ENCODE measurements at places on chromosomes 6 and 20.

GRCh38 chr20:16771213-16771612 lies 23.1 kb downstream of the OTOR start:
- no peak for DNase-seq

DNA sequence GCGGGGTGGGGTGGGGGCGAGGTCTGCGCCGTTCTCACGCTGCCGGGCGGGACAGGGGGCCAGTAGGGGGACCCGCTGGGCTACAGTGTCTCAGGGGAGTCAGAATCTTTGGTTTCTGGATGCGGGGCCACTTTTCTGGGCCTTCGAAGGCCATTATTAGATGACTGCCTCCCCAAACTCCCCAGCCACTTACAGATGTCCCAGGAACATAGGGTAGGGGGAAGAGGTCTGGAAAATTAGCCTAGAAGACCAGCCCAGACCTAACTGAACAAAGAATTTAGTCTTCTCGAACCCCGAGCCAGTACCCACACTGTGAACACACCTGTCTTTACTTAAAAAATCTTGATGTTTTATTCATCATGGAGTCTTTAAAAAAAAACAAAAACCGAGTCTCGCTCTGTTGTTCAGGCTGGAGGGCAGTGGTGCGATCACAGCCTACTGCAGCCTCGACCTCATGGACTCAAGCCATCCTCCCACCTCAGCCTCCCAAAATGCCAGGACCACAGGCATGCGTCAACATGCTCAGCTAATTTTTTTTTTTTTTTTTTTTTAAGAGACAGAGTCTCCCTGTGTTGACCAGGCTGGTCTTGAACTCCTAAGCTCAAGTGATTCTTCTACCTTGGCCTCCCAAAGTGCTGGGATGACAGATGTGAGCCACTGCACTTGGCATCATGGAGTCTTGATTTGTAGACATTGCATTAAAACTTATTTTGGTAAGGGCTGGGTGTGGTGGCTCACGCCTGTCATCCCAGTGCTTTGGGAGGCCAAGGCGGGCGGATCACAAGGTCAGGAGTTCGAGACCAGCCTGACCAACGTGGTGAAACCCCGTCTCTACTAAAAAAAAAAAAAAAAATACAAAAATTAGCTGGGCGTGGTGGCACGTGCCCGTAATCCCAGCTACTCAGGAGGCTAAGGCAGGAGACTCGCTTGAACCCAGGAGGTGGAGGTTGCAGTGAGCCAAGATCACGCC lies 3.3 kb upstream of the SLC29A1 start:
- no peak for DNase-seq

GRCh38 chr20:56121850-56122249 lies 116.5 kb upstream of the CBLN4 start:
- DNase-seq: no peak

DNA sequence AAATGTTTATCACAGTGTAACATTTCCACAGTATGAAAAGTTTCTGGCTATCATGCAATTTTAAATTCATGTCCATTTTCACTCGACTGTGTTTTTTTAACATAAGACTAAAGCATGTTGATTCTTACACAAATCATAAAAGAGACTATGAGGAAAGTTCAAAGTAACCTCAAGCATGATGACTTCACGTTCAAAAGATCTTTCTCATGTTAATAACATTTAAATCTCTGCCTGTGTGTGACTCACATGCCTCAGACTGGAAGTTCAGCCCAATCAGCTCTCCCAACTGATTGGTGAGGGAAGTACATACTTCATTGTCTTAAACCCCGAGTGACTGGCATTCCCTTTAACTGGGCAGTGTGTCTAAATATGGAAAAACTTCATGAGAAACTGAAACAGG lies 37.4 kb downstream of the ATXN1 start:
- no peak for DNase-seq

GRCh38 chr6:75751443-75751842 lies 2.4 kb downstream of the MYO6 start:
- DNase-seq: no peak

DNA sequence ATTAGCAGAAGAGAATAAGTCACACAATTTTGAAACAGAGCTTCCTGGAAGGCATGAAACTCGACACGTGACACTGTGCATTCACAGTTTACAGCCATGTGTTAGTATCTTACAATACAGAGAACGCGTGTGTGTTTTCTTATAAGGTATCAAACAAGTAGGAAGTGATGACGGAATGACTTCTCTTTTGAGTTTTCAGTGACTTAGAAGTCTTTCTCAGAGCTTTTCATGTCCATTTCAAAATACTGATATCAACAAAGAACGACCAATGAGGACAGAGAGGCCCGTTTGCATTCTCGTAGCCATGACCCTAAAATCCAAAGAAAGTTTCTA lies 36.6 kb upstream of the DUSP22 start:
- DNase-seq: no peak

DNA sequence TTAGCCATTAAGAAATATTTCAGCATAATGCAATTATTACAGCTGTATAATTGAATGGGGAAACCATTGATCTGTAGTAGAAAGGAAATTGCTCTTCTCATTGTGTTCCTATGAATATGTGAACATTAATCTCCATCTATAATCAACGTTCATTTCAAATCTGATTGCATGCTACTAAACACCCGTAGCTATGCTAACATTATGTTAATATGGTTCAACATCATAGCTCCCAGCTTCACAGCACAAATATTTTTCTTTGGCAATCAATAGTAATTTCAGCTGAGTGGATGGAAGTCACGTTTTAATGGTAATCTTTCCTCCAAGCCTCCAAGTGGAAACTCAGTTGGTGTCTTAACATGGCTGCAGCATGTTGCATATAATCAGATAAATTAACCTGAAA lies 454.4 kb downstream of the MAFB start:
- no peak for DNase-seq

DNA sequence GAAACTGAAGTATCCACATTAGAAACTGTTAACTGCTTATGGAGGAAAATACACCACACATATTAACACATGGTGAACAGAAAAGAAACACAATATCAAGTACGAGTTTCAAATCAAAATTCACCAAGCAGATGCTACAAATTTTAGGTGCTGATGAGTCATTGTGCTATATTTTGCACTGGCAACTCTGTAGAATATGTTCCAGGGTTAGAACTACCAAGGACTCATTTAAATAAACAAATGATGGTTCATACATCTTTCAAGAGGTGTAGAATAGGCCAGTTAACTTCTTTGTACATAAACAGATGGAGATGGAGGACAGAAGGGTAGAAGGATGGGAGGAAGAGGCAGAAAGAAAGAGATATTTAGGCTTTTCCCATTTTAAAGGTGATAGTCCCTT lies 184.9 kb downstream of the ARHGAP18 start:
- DNase-seq: no peak

GRCh38 chr20:60937585-60937984 lies 314.5 kb upstream of the CDH4 start:
- DNase-seq: no peak

DNA sequence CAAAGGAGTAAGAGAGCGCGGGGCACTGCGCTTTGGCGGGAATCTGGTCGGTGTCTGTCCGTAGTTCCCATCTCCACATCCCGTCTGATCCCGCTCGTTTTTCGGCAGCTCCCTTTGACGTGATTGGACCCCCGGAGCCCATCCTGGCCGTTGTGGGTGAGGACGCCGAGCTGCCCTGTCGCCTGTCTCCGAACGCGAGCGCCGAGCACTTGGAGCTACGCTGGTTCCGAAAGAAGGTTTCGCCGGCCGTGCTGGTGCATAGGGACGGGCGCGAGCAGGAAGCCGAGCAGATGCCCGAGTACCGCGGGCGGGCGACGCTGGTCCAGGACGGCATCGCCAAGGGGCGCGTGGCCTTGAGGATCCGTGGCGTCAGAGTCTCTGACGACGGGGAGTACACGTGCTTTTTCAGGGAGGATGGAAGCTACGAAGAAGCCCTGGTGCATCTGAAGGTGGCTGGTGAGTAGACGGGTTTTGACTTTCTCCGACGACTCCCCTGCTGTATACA lies 1.4 kb downstream of the BTN1A1 start:
- DNase-seq: no peak

DNA sequence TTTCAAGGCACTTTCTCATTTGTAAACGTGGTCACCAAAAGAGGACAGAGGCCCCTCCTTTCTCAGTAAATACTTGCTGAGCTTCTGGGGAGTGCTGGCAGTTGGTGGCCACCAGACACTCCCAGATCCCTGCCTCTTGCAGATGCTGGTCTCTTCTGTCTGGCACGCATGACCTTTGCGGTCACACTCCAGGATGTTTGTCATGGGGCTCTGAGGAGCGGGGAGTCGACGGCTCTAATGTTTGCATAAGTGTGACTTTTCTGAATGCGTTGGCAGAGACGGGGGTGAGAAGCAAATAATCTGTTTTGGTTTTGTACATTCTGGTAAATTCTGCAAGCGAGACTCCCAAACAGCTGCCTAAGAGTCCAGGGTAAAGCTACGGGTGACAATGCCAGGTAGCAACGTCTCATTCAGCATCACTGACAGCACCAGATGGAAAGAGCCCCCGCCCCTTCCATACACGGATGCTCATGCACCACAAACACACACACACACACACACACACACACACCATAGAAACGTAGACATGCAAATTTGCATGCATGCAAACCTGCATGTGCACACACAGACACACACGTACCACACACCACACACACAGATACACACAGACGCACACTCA lies 101.1 kb downstream of the YTHDF1 start:
- DNase-seq: no peak

GRCh38 chr6:25706314-25707014 lies 48.1 kb upstream of the SLC17A4 start:
- DNase-seq: no peak

GRCh38 chr6:132122871-132123270 lies 171.7 kb upstream of the CCN2 start:
- no peak for DNase-seq

GRCh38 chr6:6565069-6565468 lies 23.5 kb upstream of the LY86 start:
- DNase-seq: peak; percentile 88

DNA sequence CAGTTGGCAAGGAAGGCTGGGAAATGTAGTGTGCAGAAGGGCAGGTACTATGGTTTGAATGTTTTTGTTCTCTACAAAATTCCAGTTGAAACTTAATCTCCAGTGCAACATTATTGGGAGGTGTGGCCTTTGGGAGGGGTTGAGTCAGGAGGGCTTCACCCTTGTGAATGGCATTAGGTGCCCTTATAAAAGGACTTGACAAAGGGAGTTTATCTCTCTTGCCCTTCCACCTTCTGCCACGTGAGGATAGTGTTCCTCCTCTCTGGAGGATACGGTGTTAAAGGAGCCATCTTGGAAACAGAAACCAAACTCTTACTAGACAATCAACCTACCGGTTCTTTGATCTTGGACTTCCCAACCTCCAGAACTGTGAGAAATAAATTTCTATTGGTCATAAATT lies 82.2 kb upstream of the LRFN2 start:
- DNase-seq: no peak

DNA sequence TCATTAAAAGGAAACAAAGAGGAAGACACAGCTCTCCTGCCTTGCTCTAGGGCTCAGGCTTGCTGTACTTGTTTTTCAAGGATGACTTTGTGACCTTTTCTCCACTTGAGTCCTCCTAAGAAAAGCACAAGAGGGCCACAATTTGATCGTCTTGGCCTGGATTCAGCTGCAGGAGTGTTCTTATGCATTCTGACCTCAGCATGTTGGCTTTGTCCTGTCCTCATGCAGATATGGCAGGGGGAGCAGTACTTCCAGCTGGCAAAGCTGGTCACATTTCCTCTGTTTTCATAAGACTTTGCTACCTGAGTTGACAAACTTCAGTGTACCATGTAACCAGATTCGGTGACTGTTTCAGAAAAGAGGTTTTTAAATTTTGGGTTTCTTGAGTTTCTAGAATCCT lies 30.8 kb downstream of the KDM1B start:
- DNase-seq: peak; percentile 51

DNA sequence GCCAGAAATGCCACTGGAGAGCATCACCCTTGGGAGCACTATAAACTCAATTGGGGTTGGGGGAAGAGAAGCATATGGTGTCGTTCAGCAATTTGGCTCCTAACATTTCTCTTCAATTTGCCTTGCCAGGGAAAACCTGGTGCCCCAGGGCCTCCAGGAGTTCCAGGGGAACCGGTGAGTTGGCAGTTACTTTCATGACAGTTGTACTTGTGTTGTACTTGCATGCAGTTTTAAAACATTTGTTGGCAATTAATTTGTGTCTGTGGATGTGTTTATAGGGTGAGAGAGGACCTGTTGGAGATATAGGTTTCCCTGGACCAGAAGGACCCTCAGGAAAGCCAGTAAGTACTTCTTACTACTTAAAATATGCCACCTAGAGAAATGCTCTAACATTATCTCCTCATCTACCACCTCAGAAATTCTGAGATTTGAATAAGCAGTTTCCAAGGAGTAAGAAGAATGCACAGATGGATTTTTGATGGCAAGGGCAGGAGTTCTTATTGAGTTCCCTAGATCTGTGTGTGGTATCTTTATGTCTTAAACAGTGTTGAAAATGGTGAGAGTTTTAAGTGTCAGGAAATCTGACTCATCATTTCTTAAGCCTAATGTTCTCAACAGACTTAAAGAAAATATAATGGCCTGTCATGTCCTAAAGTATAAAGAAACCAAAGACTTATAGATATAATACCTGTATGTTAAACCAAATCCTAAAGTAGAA lies 122.5 kb downstream of the COL9A1 start:
- no peak for DNase-seq

DNA sequence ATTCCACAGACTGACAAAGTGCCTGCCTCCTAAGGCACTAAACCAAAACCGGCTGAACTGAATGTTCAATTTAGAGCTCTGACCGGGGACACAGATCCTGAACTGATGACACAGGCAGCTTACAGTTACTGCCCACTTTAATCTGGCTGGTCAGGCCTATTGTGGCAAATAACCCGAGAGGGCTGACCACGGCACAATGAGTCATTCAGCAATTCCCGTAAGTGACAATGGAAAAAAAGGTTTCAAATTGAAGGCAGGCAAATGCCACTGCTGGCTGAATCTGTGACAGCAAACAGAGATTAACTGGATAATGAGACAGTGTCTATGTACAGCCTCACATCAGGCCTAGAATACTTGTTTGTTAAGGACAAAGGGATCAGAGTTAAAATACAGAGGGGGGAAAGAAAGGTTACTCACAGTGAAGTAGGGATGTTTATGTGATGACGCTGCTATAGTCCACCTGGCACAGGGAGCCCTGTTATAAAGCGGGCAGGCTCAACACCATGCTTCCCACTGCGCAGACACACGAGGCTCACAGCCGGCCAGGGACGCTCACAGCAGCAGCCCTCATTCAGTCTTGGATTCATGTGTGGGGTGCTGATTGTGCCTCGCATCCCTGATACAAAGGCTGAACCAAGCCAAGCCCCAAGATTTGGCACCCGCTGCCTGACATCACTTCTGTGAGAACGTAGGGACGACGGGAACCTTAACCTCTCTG lies 54.4 kb downstream of the RTN4IP1 start:
- no peak for DNase-seq

GRCh38 chr6:12456343-12456742 lies 166.2 kb downstream of the EDN1 start:
- DNase-seq: no peak

- no peak for DNase-seq
These were observed 206.0 kb downstream of the SIM1 start for GRCh38 chr6:100258752-100259151.

GRCh38 chr20:24651976-24652345 lies 182.5 kb downstream of the SYNDIG1 start:
- no peak for DNase-seq
